ENCODE measurements at places on chromosomes 6 and 20.

- DNase-seq: no peak
Observed at GRCh38 chr6:167420858-167421766, 96.2 kb downstream of the TTLL2 start.

- DNase-seq: no peak
Observed at GRCh38 chr6:29490055-29490454, 2.3 kb upstream of the MAS1L start.

DNA sequence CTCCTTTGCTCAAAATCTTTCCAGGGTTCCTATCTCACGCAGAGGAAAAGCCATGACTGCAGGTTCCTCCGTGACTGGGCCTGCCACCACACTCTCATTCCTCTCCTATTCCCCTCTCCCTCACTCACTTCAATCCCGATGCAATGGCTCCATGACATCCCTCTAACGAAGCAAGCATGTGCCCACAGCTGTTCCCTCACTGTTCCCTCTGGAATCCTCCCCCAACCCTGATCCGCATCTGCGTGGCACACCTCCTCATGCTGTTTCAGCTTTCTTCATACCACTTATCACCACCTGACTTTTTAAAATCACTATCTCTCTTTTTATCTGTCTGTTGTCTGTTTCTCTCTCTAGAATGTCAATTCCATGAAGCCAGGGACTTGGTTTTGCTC is 25.5 kb downstream of the ANGPT4 start:
- no peak for DNase-seq

DNA sequence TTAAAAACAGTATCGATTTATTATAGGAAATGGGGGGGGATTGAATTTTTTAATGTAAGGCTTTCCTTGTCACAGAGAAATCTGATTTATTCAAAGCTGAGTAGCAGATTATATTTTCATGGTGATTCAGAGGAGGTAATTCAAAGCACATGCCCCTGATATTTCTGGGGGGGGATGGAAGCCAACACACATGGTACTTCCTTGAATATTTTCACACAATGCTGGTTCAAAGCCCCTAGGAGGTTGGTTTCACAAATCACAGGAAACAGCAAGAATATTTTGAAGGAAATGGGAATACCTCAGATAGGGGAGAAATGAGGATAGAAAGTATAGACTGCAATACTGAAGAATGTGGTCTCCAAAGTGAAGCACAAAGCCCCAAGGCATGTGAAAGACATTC is 98.8 kb downstream of the RTN4IP1 start:
- no peak for DNase-seq

GRCh38 chr6:88456221-88456859 is 290.2 kb upstream of the CNR1 start:
- no peak for DNase-seq

GRCh38 chr20:31652917-31653396 is 15.2 kb downstream of the COX4I2 start:
- no peak for DNase-seq

GRCh38 chr6:112946051-112946450 is 598.9 kb downstream of the RFPL4B start:
- DNase-seq: no peak

DNA sequence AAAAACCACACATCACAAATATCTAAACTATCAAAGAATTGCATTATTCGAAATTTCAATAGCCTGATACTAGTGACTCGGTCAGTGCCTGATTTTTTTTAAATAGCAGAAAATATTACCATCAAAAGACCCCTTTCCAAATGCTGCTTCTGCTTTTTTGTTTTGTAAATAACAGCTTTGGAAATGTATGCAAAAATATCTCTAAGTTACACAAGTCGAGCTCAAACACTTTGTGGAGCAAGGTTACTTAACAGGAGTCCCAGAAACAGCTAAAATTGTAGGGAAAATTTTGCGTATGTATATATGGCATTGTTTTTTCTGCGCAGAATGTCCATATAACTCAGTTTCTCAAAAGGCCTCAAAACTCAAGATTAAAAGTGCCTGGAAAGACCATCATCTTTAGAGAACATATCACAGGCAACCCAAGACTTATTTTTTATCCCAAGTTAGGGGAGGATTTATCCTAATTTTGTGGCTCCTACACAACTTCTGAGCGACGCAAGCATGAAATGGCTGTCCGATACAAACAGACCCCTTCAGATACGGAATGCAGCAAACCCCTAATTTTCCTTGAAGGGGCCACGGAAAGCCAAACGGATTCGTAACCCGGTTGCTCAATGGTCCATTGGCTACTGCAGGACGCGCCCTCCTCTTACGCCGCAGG is 1.3 kb downstream of the CEP85L start:
- no peak for DNase-seq

DNA sequence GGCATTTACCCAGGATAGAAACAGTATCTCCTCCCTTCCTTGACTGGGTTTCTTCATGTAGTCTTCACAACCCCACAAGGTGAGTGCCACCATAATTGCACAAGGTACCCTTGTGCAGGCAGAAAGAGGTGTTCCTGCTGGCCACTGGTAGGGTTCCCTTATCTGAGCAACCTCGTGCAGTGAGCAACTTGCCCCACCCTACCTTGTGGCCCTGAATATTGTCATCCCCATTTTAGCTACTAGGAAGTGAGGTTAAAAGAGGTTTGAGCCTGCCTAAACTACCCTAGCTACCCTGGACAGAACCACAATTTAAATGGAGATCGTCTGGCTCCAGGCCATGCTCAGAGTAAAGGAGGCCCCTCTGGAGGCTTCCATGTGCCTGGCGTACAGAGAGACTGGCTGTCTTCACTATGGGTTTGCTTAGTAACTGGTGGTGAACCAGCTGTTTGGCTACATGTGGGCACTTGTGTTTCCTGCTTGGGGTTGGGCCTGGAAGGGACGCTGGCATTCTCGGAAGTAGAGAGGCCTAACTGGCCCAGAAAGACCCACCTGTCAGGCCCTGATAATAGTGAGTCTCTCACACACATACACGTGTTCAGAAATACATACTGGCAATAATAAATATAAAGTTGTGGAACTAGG is 148.8 kb downstream of the LRFN2 start:
- no peak for DNase-seq

DNA sequence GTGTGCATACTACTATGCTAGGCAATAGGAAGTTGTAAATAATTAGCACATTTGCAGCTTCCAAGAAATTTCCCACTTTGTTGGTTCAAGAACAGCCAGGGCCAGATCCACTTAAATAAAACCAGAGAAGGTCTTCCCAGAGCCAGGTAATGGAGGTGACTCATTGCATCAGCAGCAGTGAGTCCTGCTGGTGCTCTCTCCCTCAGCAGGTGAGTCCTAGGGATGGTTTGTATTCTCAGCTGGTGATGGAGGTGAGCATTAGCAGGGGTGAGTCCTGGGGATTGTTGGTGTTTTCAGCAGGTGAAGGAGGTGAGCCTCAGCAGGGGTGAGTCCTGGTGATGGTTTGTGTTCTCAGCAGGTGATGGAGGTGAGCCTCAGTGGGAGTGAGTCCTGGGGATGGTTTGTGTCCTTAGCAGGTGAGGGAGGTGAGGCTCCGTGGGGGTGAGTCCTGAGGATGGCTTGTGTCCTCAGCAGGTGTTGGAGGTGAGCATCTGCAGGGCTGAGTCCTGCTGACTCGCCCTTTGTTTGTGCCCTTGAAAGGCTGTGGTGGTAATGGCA is 232.8 kb upstream of the EXOC2 start:
- DNase-seq: no peak

DNA sequence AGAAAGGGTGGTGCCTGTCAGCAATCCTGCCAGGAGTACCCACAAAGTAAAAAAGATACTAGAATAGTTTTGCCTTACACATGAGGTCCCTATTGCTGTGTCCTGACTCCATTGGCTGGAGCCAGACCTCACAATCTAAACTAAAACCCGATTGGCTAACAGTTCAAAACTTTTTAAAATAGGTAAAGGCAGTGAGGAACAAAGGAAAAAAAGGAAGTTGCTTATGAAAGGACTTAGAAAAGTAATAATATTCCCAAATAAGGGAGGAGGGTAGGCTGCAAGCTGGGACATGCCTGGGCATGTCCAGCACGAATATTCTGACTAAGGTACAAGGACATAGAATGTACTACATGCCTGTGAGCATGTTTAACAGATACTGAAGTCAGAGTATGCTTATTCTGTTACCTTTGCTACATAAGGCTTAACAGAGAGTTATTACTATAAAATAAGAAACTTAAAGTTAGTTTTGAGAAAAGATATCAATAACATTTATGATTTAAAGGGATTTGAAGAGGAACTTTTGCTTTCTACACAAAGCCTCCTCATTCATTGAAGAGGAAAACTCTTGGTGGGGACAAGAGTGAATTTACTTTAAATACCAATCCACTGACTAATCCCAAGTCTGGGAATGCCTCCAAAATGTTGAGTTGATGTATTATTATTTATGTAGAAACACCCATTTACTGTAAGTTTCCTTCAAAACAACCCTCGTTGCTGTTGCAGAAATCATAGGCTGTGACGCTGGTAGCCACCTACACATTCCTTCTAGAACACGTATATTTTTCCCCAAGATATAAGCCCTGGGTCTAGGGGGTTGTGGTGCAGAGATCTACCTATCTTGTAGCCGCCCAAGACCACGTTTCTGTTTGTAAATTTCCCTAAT is 8.2 kb upstream of the MTHFD1L start:
- DNase-seq: no peak

GRCh38 chr6:151784441-151785214 is 22.9 kb upstream of the ESR1 start:
- DNase-seq: no peak

DNA sequence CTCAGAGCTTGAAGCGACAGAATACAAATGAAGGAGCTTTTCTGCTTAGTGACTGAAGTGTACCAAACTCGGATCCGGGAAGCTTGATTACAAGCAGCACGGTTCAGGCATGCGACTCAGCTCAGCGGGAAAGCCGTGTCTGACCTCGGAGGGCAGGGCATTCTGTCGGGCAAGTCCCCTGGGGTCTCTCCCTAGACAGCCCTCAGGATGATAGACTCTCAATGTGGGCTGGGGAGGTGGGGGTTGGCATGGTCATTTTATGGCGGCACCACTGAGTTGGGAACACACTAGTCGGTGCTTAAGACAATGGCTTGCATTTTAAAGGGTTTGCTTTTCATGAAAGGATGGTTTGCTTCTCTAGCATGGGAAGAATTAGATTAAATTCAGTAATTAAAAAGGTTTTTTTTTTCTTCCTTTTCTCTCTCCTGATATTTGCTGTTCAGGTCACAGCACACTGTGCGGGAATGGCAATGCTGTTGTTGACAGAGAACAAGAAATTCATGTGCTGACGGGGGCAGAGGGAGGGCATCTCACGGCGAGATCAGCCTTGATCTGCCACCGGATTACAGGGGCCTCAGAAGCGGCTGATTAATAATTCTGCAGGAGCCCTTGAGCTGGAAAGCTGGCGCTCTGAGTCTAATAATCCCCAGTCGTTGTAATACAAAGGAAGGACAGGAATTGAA is 80.7 kb upstream of the TRAF3IP2 start:
- no peak for DNase-seq

DNA sequence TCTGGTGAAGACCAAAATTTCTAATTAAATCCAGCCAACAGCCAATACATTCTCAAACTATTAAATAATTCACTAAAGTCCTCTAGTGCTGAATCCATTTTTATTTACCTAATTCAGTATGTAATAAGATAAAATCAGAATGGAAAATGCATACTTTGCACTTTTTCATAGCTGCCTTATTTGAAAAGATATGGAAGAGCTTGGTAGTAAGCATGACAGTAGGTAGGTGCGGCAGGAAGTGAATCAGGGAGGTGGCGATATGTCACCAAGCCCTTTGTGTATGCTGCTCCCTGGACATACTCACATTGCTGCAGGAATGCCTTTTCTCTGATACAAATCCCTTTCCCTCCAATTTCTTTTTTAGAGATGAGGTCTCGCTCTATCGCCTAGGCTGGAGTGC is 10.2 kb upstream of the TGM3 start:
- DNase-seq: no peak

- peak; percentile 49 for DNase-seq
Observed at GRCh38 chr6:34986845-34987246, 97.8 kb downstream of the ANKS1A start.

- no peak for DNase-seq
Observed at GRCh38 chr6:81696524-81696923, 56.0 kb downstream of the TENT5A start.

- no peak for DNase-seq
Observed at GRCh38 chr6:3841711-3842565, 7.2 kb upstream of the FAM50B start.

GRCh38 chr6:137102851-137103492 is 58.2 kb upstream of the IL20RA start:
- DNase-seq: peak; percentile 14

DNA sequence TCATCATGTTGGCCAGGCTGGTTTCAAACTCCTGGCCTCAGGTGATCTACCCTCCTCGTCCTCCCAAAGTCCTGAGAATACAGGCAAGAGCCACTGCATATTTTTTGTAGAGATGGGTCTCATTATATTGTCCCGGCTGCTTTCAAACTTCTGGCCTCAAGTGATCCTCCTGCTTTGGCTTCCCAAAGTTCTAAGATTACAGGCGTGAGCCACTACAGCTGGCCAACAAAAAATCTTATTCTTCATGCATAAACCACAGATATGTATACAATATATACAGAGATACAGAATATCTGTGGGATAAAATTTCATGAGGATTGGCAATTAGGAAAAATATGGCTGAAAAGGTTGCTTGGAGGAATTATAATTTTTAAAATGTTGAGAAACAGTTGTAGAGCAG is 49.9 kb downstream of the SLC35A1 start:
- DNase-seq: no peak

GRCh38 chr6:27471365-27472115 is 1.4 kb downstream of the ZNF184 start:
- no peak for DNase-seq

DNA sequence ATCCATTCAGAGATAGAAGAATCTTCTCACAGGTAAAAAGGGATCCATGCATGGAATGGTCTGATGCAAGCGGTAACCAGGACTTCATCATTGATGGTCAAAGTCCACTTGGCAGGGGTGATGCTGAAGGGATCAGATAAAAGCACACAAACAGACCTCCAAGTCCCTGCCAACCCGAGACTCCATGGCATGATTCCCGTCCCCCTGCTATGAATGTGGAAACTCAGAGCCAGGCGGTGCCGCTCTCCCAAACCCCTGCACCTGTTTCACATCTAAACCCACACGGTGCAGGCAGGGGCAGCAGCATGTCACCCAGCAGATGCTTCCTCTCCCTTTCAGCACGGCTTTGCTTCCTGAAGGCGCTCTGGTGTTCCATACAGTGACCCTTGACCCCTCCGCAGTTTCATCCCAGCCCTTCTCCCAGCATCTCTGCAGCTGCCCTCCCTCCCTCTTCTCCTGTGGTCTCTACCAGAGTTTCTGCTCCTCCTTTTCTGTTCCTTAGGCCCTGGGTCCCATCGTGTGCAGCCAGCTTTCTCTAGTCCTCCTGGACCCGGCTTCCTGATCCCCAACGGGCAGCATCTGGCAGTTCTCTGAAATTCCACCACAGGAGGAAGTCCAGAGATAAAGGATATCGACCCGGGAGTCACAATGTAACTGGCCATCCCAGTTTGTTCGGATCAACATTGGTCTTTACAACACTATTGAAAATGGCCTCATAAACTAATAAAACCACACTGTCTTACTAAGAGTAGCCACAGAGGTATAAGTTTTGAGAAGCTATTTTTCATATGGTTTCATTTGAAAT is 235.0 kb downstream of the TTLL2 start:
- no peak for DNase-seq

GRCh38 chr20:39603219-39603618 is 641.1 kb downstream of the DHX35 start:
- no peak for DNase-seq

- no peak for DNase-seq
Observed at GRCh38 chr6:143149771-143150170, 89.1 kb downstream of the AIG1 start.

GRCh38 chr6:129901910-129902309 is 40.8 kb upstream of the TMEM244 start:
- DNase-seq: no peak

GRCh38 chr6:79468587-79468986 is 68.6 kb downstream of the LCA5 start:
- DNase-seq: no peak
